ENCODE measurements at places on chromosomes 2 and 18.

GRCh38 chr2:44770221-44771195 is 171.0 kb upstream of the SIX3 start:
- no peak for DNase-seq

DNA sequence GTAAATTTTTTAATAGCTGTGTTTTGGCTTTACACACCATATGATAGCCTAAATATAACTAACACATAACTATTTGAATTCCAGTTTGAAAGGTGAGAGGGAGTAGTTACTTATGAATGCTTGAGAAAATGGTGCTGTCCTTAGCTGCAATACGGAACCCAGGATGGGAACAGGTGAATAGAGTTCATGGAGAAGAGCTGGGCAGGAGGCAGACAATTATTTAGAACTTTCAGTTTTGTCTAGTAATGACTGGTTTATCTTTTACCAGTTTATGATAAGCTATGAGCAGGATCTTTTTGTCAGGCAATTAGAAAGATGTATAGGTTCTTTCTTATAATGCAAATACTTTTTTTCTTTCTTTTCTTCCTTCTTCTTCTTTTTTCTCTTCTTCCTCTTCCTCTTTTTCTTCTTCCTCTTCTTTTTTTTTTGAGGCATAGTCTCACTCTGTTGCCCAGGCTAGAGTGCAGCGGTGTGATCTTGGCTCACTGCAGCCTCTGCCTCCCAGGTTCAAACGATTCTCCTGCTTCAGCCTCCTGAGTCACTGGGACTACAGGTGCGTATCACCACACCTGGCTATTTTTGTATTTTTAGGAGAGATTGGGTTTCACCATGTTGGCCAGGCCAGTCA is 25.9 kb downstream of the UBR3 start:
- DNase-seq: no peak

DNA sequence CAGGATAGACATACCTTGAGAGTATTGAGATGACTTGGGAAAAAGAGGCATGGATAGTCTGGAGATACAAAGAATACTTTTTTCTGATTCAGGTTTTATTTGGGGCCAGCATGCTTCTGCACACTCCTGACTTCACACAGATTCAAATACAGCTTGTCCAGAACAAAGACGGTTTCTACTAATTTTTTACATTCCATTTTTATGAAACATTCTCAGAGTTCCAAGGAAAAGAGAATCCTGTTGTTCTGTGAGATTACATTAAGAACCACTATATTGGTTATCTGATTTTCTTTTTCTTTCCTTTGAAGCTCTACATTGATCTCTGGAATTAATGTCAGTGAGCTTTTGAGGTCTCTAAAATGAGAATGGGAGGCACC is 41.0 kb downstream of the PTPRM start:
- DNase-seq: no peak

GRCh38 chr2:213187833-213188532 is 36.6 kb upstream of the IKZF2 start:
- no peak for DNase-seq

DNA sequence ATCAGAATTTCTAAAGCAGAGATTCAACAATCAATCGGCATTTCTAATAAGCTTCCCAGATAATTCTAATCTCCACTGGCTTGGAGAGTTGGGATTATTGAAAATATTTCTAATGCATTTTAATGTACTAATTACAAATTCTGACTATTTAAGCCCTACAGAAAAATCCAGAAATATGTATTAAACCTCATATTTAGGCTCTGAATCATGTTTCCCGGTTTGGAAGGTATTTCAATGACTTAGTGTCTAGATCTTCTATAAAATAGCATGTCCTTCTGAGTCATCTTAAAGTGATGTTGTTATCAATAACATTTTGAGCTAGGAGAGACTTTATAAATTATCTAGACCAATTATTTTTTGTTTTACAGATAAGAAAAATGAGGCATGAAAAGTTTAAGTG is 258.8 kb upstream of the NRXN1 start:
- no peak for DNase-seq

DNA sequence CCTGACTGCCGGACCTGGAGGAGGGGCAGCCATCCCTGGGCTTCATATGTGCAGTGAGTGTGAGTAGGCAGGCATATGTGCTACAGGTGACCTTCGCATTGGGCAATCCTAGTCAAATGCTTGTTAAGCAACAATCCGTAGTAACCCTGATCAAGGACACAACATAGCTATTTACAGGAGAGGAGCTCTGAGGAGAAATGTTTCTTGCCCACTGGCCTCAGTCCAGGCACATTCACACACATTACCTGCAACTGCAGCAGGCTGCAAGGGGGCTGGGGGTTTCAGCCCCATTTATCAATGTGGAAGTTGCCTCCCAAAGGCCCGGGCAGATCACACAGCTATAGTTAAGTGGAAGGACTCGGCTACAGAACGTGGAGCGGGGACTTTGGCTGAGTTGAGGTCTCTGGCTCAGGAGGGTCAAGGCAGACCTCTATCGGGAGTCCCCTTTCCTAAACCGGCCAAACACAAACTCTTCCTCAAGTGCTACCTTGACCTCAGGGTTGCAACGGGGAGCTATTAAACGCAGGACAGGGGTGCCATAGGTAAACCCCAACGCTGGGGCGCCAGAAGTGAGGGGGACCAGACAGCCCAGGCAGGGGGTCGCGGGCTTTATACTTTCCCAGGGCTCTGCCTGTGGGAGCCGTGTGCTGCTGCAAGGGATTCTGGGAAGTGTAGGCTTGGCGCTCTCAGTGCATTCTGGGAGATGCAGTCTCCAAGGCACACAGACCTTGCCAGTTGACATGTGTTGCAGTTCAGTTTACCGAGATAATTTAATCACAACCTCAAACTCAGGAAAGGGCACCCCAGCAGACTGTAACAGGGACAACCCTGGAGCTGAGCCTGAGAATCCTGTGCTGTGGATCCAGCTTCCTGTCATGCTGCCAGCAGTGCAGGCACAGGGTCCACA is 9.4 kb downstream of the KHK start:
- peak; percentile 56 for DNase-seq

- no peak for DNase-seq
Measured at GRCh38 chr2:33897741-33898140, 298.6 kb upstream of the FAM98A start.

GRCh38 chr2:201643216-201643890 is at the start of gene TMEM237:
TMEM237 (minus strand) TSS chr2:201643503; CDS start chr2:201643400, 103 bp downstream.
- no peak for DNase-seq

DNA sequence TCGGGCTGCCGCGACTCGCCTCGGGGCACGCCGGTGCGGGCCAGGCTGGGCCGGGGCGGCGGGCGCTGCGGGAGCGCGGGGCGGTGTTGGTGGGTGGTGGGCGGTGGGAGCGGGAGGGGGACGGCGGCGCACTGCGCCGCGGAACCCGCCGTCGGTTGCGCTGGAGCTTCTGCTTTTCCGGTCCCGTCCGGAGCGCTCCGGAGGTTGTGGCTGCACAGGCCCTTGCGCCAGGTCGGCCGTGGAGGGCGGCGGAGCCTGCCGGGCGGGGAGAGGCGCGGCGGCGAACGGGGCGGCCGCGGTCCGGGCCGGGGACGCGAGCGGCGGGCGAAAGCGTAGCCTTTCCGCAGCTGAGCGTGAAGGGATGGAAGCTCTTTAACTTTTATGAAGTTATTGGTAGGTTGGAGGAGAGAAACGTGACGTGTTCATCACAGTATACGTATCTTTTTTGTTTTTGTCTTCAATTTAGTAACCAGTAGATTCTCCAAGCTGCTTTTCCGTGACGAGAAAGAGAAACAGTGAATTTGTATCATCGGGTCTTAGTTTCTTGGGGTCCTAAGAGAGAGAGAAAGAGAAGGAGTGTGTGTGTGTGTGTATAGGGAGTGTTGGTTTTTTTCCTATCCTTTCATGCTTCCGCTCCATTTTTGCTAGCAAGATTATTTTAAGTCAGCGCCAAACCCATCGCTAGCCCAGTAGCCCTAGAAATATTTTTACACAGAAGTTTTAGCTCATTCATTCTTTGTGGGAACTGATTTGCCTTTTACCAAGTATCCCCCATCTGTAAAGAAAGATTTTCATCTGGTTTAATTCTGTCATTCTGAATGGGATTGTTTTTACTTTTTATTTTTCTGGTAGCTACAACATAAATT is 535 bp downstream of the ATG4B start:
- DNase-seq: no peak

DNA sequence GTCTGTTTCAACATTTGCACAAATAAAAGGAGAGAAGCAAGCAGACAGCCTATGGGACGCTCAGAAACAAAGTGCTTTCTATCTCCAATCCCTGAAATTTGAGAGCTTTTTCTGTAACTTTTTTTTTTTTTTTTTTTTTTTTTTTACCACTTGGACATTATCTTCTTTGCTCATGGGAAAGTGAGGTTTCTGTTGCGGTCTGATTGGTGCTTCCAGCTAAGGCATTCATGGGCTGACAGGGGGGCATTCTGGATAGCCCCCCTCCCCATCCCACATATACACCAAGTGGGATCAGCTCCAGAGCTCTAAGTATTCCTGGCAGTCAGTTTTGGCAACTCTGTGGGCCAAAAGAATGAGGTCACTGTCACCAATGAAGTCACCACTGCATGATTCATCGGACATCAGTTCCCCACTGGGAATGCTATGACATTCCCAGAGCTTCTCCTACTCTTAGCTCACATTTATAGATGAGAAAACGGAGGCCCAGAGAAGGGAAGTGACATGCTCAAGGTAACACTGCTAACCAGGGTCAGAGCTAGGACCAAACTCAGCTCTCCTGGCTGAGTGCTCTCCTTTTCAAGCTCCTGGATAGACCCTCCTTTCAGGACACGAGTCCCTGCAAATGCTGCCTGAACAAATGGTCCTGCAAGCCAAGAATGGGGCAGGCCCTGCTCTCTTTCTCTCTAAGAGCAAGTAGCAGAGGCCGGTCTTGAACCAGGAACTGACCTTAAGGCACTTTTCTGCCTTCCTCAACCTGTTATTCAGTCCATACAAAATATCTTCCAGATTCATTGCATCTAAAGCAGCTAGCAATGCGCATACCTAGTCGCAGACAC is 61.3 kb downstream of the TMEM247 start:
- no peak for DNase-seq

DNA sequence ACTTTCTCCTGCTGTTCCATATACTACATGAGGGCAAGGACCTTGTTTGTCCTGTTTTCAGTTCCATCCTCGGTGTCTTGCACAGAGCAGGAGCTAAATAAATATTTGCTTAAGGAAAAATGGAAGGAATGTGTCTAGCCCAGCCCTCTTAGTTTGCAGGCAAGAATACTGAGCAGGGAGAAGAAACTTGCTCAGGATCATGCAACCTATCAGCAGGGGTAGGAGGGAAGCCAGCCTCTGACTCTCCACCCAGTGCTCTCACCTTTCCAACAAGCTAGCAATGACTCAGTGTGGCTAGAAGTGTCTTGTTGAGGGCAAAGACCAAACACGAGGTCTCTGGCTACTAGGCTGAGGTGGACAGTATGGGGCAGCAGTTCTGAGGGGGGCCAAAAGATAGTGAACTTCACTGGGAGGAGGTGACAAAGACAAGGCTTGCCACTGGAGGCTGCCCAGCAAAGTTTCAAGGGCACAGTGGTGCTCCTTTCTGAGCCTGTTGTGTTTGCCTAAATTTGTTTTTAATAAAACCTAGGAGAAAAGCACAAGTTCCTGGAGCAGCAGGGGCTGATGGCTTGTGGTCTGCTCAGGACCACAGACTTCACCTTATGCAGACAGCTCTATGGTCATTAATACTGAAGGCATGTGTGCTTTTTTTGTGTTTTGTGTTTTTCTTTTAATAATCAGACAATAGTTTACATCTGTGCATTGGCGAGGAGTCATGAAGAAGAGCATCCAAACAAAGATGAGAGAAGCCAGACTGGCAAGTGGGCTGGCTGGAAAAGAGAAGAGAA is 49.1 kb upstream of the CTAGE1 start:
- DNase-seq: no peak

DNA sequence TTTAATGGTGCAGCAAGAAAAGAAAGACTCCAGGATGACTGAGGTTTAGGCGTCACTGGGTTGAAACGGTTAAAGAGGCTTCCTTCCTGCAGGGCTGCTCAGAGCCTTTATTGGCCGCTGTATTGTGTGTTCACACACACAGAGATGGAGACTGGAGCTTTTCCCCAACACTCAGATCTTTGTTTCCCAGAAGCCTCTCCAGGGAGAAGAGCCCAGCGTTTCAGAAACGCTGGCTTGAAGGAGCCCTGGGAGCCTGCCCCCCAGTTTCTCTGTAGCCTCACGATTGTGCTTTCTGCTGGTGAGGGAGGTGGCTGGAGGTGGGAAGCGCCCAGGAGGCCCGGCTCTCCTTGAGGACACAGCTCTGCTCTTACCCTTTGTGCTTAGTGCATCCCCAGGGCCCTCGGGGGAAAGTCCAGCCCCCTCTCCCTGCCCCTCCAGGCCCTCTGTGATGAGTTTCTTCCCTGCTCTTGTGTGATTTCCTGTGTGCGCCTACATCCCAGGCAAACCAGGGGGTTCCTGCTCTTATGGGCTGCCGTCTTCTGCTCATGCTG is 37.1 kb downstream of the RRM2 start:
- DNase-seq: no peak
